ENCODE measurements at places on chromosomes 4 and X.
A peak's percentile ranks its signal among the peaks of the same experiment; 100 is the strongest.

DNA sequence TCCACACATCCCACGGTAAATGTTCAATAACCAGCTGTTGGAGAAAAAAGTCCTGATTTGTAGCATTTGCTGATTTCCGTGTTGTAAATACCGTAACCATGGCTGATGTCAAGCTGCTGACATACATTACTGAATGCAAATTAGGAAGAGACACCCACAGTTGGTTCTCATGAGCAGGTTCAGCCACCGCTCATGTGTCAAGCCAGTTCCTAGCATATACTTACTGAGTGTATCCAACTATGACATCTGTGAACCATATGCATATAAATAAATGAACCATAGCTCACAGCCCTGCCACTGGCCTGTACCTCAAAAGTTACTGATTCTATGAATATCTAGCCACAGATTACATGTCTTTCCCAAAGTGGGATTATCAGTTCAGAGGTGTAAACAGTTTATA, 29.5 kb downstream of the FHDC1 start:
- DNase-seq, result no peak

- DNase-seq, result no peak
Measured at GRCh38 chr4:143346206-143346605, 9.5 kb downstream of the GAB1 start.

- DNase-seq, result peak; percentile 93
Measured at GRCh38 chr4:81808011-81808672, 336.4 kb upstream of the RASGEF1B start.

GRCh38 chr4:8533274-8533865, 46.8 kb upstream of the GPR78 start:
- DNase-seq, result no peak

DNA sequence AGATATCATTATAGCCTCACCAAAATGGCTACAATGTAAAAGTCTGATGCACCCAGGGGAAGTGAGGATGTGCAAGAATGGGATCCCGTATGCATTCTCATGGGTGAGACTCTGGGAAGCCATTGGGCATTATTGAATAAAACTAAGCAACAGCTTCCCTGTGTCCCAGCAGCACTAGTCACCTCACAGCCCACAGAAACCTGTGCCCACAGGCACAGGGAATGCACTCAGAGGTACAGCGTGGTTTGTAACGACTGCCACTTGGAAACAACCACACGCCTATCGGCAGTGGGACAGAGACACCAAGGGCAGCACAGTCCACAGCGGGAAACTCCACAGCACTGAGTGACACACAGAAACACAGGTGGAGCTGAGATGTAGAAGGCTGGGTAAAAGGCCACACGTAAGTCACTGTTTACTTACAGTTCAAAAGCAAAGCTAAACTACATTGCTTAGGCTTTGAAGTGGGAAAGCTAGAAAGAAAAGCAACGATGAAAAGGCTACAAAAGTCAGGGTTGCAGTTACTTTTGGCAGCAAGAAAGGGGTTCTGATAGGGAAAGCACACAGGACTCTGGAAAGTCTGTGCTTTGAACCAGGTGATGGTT, 69.2 kb downstream of the HAUS3 start:
- DNase-seq, result no peak

GRCh38 chrX:13059637-13060499, 15.4 kb upstream of the FAM9C start:
- no peak for DNase-seq

DNA sequence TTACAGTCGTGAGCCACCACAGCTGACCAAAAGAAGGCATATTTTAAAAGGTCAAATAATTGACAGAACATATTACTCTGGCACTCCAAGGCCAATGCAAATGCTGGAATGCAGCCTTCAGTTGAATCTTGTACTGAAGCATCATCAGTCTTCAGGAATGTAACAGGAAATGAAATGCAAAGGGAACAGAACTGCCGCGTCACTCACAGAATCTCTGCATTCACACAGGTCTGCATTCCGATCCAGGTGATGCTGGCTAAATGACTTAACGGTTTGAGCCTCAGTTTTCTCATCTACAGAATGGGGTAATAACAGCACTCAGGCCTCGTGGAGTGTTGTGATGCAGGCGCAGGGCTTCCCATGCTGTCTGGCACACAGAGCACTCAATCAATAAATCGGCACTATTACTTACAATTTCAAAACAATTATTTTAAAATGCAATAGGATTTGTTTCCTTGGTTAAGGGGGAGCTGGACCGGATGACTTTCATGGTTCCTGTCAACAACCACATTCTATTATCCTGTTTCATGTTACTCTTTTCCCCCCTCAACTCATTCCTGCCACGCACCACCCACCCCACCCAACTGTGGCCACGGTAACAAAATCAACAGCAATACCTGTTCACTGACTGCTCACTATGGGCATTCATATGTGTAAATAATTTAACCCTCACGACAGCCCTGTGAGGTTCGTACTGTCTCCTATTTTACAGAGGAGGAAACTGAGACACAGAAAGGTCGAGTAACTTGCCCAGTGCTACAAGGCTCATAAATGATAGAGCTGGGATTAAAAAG, 32.4 kb downstream of the IGFBP7 start:
- no peak for DNase-seq

DNA sequence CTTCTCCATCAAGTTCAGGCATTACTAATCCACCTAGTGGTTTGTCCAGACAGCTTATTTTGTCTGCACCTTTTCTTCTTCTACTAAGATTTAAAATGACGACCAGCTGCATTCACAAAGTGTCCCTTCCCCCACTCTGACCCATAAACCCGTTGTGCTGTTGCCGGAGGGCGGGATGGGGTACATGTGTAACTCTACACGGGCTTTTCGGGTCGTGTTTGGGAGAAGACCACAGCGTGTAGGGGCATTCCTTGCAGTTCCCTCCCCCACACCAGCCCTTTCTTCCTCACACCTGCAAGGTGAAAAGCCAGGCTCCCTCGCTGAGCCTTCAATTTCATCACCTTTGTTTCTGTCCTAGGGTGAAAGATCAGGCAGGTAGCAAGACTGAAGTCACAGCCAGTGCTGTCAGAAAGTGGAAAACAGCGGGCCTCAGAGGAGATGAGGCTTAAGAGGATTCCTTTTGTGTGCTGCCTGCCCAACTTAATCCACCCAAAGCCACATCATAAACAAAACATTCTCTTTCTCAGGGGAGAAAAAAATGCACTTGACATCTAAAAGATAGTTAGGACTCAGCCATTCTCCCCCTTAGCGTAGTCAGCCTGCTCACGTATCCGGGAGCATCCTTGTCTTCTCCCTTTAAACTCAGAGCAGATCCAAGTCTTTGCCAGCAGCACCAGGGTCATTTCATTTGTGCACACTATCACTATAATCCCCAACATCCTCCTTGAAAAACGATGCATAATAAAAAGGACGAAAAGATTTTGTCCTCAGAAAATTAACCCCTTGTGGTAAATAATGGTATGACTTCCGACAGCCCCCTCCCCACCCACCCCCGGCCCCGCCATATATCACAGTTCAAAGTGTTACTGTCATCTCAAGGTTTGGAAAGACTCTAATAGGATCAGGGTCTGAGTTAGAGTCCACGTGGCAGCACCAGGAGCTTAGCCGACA, 599.0 kb downstream of the RAB28 start:
- no peak for DNase-seq

- DNase-seq, result peak; percentile 22
Measured at GRCh38 chr4:170497112-170497511, 407.4 kb upstream of the AADAT start.

- DNase-seq, result no peak
Measured at GRCh38 chr4:8278009-8278395, 8.4 kb downstream of the HTRA3 start.

- no peak for DNase-seq
Measured at GRCh38 chr4:8534611-8535010, 45.6 kb upstream of the GPR78 start.

GRCh38 chr4:164648151-164648848, 105.6 kb upstream of the SMIM31 start:
- DNase-seq, result no peak

DNA sequence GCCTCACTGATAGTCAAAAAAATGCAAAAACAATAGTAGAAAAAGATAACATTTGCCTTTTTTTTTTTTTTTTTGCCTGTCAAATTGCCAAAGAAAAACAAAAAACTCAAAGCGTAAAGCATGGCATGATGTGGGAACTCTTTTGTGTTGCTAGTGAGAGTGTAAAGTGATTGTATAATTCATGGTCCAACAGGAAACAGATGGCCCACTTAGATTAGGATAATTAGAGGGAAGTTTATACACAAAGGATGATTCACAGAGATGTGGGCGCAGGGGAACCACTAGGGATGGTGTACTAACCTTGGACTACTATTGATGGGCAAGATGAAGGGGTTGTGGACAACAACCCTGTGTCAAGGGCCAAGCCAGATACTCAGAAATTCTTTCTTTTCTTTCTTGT, 16.4 kb downstream of the MCUB start:
- peak; percentile 52 for DNase-seq

DNA sequence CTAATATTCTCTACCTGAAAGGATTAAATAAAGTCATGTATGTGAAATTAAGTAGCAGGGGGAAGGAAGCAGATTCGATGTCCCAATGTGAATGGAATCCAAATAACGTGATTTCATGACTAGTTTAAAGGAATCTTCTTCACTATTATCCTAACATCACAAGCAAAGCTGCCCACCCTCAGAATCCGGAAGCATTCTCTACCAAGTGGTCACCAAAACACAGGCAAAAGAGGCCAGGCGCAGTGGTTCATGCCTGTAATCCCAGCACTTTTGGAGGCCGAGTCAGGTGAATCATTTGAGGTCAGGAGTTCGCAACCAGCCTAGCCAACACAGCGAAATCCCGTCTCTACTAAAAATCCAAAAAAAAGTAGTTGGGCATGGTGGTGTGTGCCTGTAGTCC, 212.9 kb downstream of the LDB2 start:
- DNase-seq, result no peak

DNA sequence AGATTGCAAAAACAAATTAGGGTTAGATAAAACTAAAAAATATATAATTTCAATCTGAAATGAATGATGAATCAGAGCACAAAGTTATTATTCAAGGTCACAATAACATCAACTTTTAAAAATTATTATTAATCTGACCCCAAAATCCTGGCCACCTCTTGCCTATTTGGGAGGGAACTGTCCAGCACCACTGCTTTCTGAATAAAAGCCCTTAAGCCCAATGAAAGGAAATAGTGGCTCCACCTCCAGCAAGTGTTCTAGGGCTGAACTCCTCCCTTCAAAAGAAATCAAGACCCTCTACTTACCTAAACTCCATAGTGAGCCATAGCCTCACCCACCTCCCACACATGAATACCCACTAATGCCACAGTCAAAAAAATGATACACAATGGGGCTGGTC, 208.2 kb downstream of the PARM1 start:
- no peak for DNase-seq

- DNase-seq, result no peak
Measured at GRCh38 chrX:155065035-155065734, 5.8 kb downstream of the CMC4 start.

DNA sequence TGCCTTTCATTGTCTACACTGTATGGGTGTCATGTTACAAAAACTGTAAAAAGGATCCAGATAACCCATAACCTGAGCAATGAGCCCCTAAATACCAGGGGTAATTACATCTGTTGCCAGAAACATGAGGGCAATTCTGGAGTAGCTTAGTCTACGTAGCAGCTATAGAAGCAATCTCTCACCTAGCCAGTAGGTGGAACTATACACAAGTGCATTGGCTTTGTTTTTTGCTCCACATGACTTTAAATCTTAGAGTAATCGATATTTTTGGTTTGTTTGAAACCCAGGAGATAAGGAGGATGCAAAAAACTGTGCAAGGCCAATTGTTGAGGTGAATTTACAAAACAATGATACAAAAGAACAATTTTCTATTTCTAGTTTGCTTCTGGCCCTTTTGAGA, 57.5 kb downstream of the GPR82 start:
- DNase-seq, result peak; percentile 3

DNA sequence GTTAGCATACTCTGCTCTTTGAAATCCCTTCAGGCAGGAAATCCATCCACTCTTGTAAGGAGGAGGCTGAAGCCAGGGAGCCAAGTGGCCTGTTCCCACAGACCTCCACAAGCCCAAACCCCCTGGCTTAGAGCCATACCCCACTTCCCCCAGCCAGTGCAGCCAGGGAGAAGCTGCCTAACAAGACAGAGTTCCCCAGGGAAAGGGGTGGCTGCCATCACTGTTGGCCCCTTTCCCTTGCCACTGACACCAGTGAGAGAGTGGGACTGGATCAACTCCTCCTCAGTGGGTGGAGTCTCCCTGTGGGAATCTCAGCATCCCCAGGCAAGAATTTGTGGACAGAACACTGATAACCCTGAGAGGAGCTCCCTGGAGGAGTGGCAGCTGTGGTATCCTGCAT, 389.4 kb downstream of the PABPC4L start:
- no peak for DNase-seq

GRCh38 chr4:187883049-187883448, 112.5 kb upstream of the ZFP42 start:
- no peak for DNase-seq

DNA sequence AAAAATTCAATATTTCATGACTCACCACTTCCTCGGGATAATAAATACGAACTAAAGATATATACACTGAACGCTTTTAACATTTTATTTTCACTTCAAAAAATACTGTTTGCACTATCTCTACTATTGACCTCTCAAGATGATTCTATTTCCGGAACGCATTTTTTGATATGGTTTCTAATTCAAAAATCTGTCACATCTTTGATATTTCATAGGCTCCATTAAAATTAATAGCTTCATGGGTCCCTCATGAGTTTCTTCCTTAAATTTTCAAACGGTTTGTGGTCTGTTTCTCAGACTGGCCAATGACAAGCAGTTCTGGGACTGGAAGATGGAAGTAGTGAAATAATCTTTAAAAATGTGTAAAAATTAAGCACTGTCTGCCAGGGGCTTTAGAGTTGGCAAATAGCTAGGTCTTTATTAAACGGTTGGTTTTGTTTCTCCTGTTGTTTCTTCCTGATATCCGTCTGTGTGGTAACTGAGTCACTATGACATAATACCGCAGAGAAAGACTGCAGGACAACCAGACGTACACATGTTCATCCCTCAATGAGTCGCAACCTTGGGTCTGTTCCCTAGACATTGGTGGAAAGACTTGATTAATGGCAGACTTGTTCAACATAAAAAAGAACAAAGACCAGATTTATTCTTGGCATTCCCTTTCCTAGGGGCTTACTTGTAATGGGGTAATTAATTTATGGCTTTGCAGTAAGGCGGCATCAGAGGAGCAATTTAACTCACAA, 133.8 kb downstream of the PALLD start:
- DNase-seq, result no peak

DNA sequence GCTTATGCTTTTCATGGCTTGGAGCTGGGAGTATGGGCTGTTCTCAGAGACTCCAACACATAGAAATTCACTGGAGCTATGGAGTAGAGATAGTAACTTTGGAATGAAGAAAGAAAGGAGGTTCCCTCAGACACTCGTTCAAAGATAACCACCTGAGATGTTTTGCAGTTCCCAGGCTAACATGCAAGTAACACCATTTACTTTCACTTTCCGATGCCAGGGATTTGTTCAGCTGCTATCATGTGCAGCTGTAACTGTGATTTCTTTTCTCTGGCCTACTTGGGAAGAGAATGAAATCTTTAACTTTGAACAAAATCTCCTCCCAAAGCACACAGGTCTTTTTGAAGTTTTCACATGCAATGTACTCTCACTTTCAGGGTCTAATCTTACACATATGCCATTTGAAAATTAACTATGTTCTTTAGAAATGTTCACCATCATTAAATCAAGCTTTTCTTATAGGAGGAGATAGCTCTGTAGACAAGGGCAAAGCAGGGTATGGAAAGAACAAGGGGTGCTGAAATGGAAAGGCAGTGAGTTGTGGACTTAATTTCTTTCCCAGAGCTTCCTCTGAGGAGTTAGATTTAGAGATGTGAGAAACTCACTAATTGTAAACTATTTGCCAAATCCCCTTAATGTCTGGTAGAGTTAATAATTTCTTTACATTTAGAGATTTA, 514.3 kb downstream of the PDHA2 start:
- no peak for DNase-seq
